T-helper 2 cell treated with Interferon-gamma antibody and Interleukin-4, amounts not matched to agents 5 μg/mL and 100 μg/mL, for 36 hours (primary cell): ENCODE measurements at places on chromosomes 4 and X.

- DNase-seq = no peak
Observed at GRCh38 chrX:10653302-10653701, 32.9 kb upstream of the MID1 start.

GRCh38 chrX:68843992-68844391 lies 15.2 kb downstream of the EFNB1 start:
- DNase-seq = no peak

GRCh38 chr4:121688261-121688660 lies 8.5 kb downstream of the ANXA5 start:
- no peak for DNase-seq

GRCh38 chr4:184058026-184058425 lies 152.9 kb downstream of the STOX2 start:
- DNase-seq = no peak

DNA sequence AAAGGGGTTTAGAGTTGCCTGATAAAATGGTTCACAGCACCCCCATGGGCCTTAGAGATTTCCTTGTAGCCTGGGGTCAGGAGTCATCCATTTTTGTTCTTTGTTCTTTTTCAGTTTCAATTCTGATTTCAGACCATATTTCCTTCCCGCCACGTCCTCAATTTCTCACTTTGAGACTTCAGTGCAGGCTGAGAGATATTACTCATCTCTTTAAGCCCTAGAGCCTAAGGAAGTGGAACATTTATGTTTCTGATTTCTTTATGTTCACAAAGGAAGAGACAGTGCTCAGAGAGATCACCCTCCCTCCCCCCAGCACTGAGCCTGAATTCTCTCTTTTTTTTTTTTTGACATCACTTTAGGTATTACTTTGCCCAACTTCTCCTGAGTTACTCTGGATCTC lies 56.3 kb downstream of the MSN start:
- DNase-seq = peak; percentile 44

- no peak for DNase-seq
Observed at GRCh38 chrX:40908857-40909475, 173.6 kb upstream of the MED14 start.

- no peak for DNase-seq
Observed at GRCh38 chrX:72125331-72126047, 6.2 kb downstream of the RTL5 start.

GRCh38 chrX:47209508-47210238 lies 8.8 kb upstream of the CDK16 start:
- no peak for DNase-seq

DNA sequence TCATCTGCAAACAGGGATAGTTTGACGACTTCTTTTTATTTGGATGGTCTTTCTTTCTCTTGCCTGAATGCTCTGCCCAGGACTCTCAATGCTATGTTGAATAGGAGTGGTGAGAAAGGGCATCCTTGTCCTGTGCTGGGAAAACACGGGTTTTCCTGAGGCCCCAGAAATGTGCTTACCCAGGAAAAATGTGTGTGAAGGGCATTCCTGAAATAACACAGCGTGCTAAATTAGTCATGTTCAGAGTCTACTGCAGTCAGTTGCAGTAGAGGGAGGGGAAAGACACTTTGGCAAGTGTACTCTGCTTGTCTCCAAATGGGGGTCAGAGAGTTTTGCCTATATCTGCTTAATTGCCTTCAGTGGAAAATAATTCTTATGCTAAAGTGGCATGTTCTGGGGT lies 153.9 kb downstream of the CCNG2 start:
- no peak for DNase-seq

GRCh38 chr4:42683393-42683792 lies 26.5 kb upstream of the ATP8A1 start:
- DNase-seq = no peak

DNA sequence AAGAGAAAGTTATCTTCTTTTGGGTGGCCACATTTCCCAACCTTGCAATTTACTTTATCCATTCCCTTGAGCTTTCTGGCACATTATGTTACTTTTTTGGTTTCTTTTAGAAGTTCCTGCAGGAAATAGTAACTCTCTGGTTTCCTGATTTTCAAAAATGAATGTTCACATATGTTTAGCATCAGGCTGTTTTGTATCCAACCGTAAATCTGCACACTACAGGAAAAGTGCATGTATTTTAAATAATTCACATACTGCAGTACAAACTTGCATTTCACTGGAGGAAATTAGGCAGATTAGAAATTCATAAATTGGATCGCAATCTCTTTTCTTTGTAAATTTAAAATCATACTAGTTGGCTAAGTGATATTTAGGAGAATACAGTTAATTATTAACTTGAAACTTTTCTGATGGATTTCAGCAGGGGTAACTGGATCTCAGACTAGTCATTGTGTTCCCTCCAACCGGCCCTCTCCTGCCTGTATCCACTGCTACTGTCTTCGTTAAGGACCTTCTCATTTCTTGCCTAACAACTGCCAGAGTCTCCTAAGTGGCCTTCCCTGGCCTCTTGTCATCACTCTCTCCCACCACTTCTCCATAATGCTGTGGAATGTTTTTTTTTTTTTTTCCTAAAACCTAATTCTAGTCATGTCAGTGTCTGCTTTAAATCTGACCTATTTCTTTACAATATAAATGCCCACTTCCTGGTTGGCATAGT lies 137.2 kb downstream of the UNC5C start:
- no peak for DNase-seq

- no peak for DNase-seq
Observed at GRCh38 chr4:5192271-5192670, 141.0 kb downstream of the STK32B start.

DNA sequence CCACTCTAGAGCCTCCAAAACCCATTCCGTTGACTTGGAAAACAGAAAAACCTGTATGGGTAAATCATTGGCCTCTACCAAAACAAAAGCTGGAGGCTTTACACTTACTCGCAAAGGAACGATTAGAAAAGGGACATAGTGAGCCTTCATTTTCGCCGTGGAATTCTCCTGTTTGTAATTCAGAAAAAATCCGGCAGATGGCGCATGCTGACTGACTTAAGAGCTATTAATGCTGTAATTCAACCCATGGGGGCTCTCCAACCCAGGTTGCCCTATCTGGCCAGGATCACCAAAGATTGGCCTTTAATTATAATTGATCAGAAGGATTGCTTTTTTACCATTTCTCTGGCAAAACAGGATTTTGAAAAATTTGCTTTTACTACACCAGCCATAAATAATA lies 60.8 kb downstream of the ZNF732 start:
- DNase-seq = peak; percentile 13

DNA sequence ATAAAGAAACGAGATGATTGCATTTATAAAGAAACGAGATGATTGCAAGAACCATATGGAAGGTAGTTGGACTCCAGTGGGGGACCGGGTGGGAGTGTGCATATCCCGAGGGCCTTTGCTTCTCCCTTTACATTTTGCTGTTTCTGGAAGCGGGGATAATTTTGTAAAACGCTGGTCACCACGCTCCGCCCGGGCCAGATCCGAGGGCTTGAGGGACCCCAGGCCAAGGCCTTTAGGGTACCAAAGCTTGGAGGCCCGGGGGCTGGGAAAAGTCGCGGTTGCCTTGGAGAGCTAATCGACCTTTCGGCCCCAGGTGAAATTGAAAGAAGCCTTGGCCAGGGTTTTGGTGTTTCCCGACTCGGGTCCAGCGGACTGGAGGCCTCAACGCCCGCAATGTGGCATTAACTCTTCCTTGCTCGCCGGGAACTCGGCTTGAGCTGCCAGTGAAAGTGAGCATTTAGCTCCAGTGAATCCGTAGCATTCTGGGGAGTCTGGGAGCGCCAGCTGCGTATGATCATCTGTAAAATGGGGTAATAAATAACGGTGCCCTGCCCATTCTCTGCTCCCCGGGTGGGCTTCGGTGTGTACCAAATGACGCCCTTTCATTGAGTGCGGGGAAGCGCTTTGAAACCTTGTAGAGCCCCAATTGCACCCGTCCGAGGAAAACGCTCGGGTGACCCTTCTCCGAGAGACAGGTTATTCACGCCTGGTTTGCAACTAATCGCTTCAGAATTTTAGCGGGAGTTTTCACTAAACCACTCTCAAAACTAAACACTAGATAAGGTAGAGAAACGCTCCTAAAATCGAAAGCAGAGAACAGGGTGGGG lies 4.5 kb downstream of the NKX3-2 start:
- no peak for DNase-seq

DNA sequence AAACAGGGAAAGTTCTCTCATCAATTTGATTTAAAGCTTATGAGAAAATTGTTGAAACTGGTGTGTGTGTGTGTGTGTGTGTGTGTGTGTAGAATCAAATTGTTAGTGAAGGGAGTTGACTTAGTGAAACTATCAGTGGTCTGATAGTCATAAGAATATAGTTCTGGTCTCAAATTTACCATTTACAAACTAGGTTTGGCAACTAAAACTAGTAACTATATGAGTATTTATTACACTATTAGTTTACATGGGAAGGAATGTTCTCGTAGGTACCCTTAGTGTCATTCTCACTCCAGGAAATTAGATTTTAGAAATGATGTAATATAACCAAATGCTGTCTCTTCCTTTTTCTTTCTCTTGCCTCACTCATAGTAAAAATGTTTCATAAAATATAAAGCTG lies 11.9 kb downstream of the SULT1E1 start:
- DNase-seq = no peak

DNA sequence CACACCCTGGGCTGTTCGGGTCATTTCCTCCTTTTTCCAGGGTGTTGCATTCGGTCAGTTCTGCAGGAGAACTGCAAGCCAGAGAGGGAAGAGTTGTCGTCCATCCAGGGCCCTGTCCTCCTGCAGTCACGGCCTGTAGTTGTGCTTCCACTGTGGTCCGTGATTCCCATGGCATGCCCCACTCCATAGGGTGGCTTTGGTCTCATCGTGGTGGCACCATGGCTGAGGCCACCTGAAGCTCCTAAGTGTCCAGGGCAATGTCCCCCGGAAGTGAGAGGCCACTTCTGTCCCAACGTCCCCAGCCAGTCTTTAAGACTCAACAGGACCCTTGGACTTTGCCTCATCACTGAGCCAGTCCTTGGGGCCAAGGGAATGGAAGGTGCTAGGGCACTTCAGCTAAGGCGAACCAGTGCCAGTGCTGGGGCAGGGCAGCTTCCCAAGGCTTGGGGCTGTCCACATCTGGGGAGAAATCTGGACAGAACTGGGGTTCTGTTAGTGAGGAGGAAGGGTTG lies 83.7 kb downstream of the HTRA3 start:
- DNase-seq = no peak

DNA sequence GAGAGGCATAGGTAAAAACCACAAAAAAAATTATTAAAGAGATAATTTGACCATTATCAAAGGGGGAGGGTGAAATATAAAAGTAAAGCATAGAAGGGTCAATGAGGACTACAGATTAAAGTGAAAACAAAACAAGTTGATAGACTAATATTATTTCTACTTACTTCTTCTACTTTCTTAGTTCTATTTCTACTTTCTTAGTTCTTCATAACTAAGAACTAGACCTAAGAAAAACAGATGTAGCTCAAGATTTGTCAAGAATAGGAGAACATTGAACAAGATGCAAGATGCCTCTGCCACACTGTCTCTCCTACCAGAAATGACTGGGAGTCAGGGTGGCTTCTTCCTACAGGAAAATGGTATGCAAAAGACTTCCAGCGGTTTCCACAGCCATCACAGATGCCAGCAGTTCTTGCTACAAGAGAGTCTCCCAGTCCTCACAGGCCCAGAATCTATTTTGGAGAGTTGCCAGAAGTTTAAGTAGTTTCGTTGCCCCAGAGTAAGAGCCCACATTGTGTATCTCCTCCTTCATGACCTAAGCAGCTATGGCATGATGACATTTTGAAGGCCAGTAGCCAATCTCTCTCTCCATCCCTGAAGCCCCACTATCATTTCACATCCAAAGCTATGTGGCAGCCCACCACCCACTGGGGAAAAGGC lies 42.9 kb upstream of the DDX60 start:
- no peak for DNase-seq

DNA sequence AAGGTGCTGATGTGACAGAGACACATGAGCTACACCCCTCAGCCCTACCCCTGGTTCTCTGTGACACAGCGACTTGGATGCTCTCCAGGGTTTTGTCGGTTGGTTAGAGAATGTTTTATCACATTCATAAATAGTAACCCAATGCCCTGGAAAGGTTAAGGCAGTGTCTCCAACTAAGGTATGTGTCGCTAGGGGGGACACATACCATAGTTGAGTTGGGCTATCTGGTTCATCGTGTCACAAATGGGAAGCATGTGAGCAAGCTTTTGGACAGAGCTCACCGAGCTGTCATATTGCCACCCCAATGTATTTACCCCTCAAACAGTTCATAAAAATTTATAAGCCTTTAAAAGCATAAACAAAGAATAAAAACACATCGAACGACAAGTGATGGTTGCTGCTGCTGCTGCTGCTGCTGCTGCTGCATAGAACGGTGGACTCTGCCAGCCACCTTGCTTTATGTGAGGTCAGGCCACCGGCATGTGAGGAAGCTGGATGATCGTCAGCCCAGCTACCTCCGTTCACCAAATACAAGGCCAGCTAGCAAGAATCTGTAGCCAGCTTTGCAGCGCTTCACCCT lies 55.9 kb downstream of the STOX2 start:
- DNase-seq = no peak

GRCh38 chr4:139988863-139989765 lies 164.9 kb downstream of the MAML3 start:
- DNase-seq = peak; percentile 60

DNA sequence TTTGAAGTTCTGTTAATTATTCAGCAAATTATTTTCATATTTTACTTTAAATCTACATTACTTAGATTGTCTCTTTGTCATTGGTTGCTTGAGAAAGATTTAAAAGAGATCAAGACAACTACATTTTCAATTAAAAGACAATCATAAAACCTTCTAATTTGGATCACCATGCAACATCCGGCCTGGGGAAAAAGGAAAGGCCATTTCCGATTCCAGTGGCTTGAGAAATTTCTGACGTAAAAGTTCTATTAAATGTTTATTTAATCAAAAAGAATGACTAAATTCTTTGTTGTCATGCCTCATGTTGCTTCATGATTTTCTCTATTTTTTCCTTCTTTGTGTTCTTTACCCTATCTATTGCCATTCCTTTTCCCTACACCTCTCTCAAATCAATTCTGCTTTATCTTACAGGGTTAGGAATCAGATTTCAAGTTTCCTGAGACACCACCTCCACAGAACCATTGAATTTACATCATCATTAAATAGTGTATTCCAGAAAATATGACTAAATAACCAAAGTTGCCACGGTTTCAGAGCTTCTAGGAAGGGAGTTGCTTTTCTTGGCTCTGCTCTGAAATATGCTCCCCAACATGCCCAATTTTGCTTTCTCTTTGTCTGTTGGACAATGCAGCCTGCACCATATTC lies 124.6 kb upstream of the ACSL4 start:
- no peak for DNase-seq

DNA sequence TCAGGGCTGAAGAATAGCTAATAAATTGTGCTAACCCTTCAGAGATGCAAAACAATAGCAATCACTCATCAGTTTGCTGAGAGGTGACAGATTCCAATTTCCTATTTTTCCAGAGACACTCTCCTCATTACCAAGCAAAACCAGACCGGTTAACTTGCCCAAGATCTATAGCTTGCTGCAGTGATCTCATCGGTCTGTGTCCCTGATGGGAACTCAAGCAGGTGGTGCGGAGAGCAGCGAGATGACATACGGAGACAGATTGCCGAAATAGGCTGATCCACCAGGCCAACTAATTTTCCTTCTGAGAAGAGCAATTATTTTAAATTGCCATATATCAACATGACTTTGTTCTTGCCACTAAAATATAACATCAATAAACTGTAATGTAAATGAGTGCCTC lies 10.5 kb upstream of the DCHS2 start:
- no peak for DNase-seq
